T follicular helper cell (primary cell): ENCODE measurements at places on chromosomes 4 and X.

GRCh38 chr4:180641495-180641894, 1601.7 kb upstream of the TENM3 start:
- no peak for DNase-seq

- DNase-seq: no peak
Measured at GRCh38 chrX:116596010-116596409, 133.2 kb upstream of the CT83 start.

DNA sequence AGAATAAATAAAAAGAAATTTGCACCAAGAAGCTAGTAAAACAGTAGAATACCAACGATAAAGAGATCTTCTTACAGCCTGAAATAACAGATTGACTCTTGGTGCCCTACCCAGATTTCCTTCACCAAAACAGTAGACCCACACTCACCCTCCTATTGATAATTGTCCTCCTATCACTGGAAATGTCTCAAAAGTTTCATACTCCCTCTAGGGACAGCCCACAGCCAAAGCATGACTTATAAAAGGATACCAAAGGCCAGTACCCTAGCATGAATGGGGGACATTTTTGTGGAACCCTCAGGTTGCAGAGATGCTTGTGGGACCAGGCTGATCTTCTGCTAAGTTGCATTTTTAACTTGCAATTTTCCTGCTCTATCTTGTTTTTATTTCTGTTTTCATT, 104.1 kb downstream of the INPP4B start:
- no peak for DNase-seq

- DNase-seq: no peak
Measured at GRCh38 chr4:79223993-79224776, 101.7 kb downstream of the NAA11 start.

- no peak for DNase-seq
Measured at GRCh38 chrX:7117587-7117986, 29.9 kb upstream of the STS start.

GRCh38 chrX:153523269-153523668, 5.8 kb downstream of the ATP2B3 start:
- no peak for DNase-seq

DNA sequence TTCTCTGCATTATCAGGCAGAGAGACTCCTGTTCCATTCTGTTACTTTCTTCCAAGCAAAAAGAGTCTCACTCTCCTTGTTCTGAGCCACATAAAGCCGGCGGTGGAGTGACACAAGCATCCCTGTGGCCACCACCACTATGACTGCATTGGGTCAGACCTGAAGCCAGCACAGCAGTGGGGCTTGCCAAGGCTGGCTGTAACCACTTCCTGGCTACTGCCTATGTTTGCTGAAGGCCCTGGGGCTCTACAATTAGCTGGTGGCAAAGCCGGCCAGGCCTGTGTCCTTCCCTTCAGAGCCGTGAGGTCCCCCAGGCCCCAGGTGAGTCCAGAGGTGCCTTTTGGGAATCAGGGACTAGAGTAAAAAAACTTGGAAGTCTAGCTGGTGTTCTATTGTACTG, 31.8 kb downstream of the PLAC8 start:
- DNase-seq: no peak

- no peak for DNase-seq
Measured at GRCh38 chr4:175789647-175790046, 22.4 kb downstream of the GPM6A start.

DNA sequence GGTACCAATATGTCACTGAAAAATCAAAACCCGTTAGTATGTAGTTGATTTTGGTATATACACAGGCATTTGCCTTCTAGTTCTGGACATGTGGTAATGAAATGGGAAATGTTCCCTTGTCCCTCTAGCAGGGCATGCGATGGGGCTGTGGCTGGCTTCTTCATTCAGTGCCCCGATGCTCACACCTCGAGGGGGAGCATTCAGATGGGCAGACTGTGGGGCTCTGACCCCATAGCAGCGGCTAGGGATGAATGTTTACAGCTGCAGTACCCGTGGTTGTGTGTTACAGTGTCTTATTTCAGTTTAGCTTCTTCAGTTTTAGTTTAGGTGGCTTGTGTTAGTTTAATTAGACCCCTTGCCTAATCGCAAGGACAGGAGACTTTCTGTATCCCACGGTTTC, 1741.0 kb upstream of the PCDH10 start:
- DNase-seq: no peak

- DNase-seq: no peak
Measured at GRCh38 chrX:133745349-133745748, 240.0 kb downstream of the GPC3 start.

DNA sequence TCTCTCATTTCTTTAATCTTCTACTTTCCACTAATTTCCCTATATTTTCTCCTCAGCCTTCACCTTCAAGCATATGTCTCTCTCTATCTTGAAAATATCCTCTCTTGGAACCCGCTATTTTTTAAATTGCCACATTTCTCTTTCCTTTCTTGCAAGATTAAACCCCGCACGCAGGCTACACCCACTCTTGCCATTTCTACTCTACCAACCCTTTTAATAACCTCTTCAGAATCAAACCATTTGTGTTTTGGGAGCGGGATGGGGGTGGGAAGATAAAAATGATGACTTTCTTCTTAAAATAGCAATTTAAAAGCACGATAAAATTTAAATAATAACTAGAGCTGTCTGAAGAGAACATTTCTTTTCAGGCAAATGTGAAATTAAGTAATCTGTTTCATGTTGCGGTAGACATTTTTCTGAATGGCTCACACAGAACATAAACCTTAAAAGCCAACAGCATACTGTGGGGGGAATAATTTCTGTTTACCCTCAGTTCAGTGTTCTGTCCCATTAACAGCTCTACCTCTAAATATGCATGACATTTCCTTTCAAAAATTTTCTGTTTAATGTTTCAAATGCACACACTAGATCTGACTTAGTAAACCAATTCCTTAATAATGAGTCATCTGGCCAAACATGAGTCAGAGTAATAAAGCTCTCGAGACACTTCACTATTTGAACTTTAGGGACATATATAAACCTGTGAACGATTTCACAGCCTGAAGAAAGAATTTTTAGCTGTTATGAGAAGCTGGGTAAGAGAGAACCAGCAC, 20.5 kb downstream of the ARSJ start:
- no peak for DNase-seq

- DNase-seq: no peak
Measured at GRCh38 chr4:10577018-10577417, 107.5 kb downstream of the CLNK start.

DNA sequence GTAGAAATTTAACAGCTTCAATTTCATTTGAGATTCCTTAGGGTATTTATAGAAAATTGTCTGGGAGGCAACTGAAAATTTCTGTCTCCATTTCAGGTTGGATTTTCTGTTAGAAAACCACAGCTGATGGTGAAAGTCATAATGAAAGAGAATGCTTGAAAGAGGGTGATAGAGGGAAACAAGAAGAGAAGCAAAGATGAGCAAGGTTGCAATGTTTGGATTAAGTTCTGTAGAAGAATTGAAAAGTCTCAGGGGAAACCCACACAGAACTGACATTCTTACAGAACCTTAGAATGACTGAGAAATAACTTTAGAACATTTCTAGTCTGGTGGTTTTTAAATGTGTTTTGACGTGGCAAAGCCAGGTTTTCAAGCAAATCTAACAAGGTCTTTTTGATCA, 14.7 kb downstream of the GBA3 start:
- DNase-seq: no peak

DNA sequence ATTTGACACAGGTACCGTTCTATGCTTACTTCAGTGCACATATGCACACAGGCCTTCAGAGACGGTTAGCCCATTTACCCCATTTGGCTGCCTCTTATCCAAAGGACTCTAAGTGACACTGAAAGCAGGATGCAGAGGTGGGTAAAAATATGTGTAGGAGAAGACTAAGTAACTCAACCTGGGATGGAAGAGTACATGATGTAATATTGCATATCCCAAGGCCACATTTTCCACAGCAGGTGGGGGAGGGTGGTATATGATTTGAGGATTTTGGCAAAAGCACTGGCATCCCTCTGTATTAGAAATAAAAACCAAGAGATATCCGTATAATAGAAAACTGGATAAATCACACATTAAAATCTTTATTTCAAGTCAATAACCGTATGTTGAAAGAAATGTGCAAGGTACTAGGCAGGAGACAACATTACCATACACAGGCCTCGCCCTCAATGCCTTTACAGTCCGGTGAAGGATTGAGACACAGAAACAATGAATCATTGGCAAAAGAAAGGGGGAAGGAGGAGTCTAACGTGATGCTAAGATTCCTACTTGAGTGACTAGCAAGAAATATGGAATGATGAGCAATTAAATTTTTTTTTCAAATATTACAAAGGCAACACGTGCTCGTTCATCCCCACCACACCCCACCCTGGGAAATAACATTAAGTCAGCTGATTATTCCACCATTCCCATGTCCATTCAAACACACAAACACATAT, 161.0 kb upstream of the RASGEF1B start:
- no peak for DNase-seq
